GM04504 (cell line): ENCODE measurements at places on chromosomes 1 and 21.
A peak's percentile ranks its signal among the peaks of the same experiment; 100 is the strongest.

DNA sequence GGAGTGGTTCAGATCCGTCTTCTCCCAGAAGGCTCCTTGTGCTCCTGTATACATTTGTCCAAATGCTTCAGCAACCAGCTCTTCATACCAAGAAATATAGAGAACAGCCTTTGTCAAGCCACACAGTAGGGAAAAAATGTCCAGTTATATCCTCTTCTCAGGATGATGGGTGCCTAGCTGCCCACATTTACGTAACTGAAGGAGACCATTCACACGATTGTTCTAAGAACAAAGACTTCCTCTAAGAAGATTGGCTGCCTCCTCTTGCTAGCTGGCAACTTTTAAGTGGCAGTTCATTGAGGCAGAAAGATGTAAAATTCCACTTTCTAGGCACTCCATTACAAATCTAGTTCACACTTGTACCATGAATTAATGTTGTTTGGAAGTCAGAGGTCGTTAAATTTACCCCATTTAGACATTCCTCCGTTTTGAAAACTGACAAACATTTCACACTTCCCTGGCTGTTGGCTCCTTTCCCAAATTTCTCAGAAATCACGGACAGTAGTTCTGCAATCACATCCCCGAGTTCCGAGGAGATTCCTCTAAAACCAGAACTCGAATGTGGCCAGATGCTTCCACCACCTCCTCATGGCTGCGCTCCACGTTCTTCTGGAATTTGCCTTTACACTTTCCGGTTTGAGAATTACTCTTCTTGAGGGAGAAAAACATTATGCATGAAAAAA, 45.6 kb upstream of the CSF1 start:
- DNase-seq, result peak; percentile 88

- DNase-seq, result no peak
Measured at GRCh38 chr1:38586993-38587646, 272.5 kb downstream of the RRAGC start.

- no peak for DNase-seq
Measured at GRCh38 chr1:116311193-116311592, 61.9 kb upstream of the ATP1A1 start.

- no peak for DNase-seq
Measured at GRCh38 chr1:60073605-60074278, at the start of gene C1orf87. TSS of gene C1orf87 (minus strand) at chr1:60073770. CDS start at chr1:60072643, 1,127 bp downstream.

DNA sequence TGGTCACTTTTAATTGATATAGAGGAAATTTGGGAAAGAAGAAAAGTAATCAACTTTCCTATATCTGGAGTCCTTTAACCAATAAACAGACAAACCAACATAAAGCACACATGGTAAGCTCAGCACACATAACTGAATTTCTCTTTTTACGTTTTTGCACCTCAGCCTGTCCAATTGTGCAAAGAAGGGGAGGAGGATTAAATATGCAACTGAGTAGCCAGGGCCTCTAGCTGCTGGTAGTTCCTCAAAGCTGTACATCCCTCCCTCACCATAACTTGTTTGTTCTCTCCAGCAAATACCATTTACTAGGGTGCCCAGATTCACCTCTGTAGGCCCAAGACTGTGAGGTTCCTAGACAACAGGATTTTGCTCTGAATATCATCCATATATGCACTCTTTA, 25.4 kb downstream of the ST6GALNAC5 start:
- no peak for DNase-seq

GRCh38 chr1:47821760-47822159, 175.4 kb downstream of the TRABD2B start:
- no peak for DNase-seq

- DNase-seq, result no peak
Measured at GRCh38 chr21:40166291-40166843, 299.1 kb downstream of the PCP4 start.

DNA sequence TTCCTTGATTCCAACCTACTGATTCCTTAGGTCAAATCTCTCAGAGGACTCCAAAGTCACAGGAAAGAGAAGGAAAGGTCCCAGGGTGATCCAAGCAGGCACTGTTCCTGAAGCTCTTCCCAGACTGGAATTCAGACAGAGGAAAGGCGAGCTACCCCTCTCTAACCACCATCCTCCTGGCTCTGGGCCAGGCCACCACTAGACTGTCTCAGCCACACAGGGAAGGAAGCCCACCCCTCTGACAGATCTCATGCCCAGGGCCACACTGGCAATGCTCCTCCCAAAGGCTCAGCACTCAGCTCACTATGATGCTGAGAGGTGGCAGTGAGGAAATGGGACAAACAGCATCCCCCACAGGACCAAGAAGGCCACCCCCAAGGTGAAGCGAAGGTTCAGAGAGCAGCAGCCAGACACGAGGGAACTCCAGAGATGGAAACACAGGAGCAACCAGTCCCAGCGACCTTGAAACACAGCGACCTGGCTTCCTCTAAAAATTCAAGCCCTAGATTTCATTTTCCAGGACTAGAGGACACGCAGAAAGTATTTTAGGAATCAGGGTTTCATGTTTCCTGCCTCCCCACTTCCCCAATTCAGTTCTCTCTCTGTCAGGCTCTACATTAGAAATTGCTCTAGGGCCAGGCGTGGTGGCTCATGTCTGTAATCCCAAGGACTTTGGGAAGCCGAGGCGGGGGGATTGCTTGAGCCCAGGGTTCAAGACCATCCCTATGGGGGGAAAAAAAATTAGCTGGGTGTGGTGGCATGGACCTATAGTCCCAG, 18.8 kb downstream of the PIK3C2B start:
- no peak for DNase-seq

DNA sequence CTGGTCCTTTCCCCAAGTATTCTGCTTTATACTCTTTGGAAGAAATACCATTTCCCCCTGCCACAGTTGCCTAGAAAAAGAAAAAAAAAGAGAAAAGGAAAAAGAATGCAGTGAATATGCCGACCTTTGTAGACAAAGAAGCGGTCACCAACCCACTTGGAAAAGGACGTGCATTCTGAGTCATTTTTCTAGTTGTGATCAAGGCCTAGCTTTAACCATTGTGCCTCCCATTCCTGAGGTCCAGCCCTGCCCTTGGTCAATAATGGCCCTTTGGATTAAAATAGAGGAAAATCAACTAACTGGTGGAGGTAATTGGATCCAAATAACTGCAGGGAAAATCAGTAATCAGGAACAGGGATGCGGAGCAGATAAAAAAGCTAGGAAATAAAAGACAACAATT, 24.8 kb downstream of the S1PR1 start:
- DNase-seq, result no peak

DNA sequence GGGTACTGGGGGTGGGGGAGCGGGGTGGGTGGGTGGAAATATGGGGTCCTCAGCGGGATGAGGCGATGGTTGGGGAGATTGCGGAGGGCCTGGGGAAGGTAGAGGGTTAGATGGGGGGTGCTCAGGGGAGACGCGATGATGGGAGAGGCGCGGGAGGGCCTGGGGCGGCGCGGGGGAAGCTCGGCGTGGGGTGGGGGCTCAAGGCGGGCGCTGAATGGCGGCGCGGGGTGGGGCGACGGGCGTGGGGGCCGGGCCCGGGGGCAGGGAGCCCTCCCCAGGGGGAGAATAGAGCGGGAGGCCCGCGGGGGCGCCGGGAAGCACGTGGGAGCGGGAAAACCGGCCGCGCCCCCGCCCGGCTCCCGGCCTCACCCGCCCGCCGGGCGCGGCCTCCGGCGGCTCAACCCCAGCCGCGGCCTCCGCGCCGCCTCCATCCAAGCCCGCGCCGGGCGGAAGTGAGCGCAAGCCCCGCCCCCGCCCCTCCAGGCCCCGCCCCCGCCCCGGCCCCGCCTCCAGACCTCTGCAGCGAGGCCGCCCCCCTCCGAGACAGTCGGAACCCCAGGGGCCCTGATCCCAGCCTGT, at the start of gene FAAP20:
Gene FAAP20 (minus strand): TSS at position 454 of the 579 bp plus-strand sequence. CDS start 23 bp downstream, at position 431.
- no peak for DNase-seq

DNA sequence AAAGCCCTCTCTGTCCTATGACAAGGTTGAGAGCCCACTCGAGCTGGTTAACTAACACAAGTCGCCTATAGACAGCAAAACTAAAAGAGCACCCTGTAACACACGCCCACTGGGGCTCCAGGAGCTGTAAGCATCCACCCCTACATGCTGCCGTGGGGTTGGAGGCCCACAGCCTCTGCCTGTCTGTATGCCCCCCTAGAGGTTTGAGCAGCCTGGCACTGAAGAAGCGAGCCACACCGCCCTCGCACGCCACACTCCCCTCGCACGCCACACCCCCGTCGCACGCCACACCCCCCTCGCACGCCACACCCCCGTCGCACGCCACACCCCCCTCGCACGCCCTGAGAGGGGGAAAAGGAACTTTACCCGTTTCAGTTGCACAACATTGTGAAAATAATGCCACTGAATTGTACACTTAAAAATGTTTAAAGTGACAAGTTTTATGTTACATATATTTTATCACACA, 13.2 kb upstream of the HMGCL start:
- DNase-seq, result peak; percentile 8

DNA sequence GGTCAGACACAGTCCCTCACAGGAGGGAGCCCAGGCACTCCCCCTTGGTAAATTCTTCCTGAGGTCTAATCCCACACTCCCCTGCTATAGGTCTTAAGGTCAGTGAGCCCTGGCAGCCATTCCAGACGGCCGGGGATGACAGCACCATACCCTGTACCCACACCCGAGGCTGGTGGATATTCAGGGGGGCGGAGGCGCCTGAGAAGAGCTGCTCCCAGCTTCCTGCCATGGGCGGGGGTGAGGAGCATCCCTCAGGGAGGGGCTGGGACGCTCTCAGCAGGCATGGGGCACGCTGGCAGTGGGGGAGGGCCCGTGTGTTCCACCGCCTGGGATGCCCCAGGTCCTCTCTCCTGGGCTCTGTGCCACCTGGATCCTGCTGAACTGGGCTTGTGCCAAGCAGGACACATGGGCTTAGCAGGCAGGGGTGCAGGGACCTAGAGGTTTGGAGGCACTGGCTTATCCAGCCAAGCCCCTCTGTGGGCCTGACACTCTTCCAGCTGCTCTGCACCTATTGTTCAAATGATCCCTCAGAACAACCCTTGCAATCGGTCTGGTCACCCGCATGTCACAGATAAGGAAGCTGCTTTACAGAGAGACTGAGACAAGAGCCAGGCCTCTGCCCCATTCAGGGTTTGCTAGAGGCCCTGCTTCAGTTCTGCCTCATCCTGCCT, 5.7 kb upstream of the ADGRB2 start:
- no peak for DNase-seq

GRCh38 chr1:205438213-205439158, 16.6 kb upstream of the LEMD1 start:
- DNase-seq, result peak; percentile 42

GRCh38 chr1:172948457-172948856, 102.3 kb downstream of the TNFSF18 start:
- DNase-seq, result peak; percentile 69

DNA sequence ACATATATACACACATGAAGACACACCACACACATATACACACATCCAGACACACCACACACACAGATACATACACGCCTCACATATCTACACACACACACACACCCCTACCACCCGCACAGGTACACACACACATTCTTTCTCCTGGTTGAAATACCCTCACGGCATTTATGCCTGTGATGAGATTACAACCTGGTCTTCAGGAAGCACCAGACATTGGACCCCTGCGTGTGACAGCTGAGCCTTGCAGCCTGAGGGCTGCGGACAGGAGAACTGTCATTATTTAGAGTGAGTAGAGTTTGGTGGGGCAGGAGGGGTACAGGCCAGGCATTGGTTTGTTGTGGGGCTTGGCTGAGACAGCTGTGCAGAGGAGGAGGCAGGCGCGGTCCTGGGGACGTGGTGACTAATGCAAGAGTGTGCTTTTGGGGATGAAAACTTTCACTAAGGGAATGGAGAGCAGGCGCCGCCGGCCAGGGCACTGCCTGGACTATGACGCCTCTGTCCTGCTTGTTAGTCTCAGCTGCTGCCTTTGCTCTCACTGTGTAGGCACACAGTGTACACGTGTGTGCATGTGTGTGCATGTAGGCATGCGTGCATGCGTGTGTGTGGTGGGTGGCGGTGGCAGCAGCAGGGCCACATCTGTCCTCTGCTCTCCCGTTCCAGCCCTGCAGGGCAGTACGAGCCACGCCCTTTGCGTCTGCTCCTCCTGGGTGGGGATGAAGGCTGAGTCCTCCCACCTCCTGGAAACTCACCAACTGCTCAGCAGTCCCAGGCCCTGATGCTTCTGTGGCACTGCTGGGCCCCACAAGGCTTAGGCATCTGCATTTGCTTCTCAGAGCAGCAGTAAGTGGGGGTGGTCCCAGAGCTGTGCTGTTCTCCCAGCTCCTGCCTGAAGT, 57.6 kb downstream of the SPSB1 start:
- no peak for DNase-seq

DNA sequence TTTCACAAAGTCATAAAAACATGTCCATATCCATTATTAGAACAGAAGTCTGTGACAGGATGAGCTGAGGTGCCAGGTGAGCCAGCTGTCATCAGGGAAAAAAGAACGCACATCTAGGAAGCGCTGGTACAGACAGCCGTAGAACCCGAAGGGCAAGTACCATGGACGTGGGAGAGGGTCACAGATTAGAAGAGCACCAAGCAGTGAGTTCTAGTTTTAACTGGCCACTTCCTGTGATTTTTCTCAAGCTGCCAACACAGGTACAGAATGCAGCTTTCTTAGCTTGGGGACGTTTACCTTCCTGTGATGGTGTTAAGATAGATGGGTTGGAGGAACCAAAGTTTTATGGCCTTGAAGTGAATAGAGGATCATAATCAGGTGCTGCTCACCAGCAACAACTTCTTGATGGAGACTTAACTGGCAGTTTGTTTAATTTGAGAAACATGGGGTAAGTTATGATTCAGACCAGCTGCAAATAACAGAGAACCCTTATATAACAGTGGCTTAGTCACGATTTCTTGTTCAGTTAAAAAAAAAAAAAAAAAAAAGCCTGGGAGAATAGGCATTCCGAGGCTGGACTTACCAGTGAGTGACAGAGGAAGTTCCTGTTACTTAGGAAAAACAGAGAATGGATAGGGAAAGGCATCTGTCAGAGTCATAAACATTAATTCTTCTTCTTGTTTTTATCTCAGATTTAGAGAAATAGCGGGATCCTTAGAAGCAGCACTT, 30.9 kb downstream of the AGT start:
- peak; percentile 43 for DNase-seq

- peak; percentile 28 for DNase-seq
Measured at GRCh38 chr1:169484683-169485430, 887 bp downstream of the SLC19A2 start.

DNA sequence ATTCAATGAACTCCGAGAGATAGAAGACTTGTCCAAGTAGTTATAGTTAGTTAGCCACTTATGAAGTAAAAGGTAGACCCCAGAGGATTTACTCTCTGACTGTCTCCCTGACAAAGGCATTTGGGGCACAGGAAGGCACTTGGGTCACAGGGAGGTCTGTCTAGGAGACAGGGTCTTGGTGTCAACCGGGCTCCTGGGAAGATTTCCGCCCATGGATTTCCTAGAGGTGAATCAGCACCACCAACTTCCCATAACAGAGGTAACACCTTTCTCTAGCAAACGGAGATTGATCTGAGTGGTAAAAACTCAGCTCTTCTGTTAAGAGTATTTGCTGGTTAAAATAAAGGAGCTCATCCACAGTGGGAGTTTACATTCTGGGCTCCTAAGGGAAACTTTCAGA, 16.4 kb downstream of the CCN1 start:
- no peak for DNase-seq
